ENCODE measurements at places on chromosomes 3 and 15. TPM values are rescaled to one million over a fixed set of nuclear protein-coding genes. Genes with fewer than 3 reads are reported as not detected.

GRCh38 chr3:66572938-66573710 lies 72.3 kb upstream of the LRIG1 start:
- DNase-seq, result no peak

- no peak for DNase-seq
Observed at GRCh38 chr15:85722374-85723152, 72.2 kb downstream of the KLHL25 start.

GRCh38 chr3:49593041-49593440 lies 38.8 kb downstream of the BSN start:
- no peak for DNase-seq

- DNase-seq, result no peak
Observed at GRCh38 chr3:117355566-117355965, 646.0 kb downstream of the TUSC7 start.

DNA sequence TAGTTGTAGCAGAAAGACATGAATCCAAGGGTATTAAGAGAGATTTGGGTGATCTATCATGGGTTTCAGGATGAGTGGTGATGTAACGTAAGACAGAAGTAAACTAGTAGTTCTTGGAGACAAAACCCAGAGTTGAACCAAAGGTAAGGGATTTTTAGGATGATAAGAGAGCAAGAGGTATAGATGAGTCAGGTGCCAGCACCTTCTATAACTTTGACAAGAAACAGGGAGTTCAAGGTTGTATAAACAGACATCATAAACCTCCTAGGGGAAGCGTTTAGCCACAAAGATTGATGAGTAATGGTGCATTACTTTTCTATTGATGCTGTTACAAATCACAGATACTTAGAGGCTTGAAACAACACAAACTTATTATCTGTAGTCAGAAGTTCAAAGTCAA lies 447.3 kb upstream of the ARHGEF26 start:
- DNase-seq, result no peak

GRCh38 chr3:9780458-9780812 lies 10.7 kb upstream of the CAMK1 start:
- DNase-seq, result no peak

DNA sequence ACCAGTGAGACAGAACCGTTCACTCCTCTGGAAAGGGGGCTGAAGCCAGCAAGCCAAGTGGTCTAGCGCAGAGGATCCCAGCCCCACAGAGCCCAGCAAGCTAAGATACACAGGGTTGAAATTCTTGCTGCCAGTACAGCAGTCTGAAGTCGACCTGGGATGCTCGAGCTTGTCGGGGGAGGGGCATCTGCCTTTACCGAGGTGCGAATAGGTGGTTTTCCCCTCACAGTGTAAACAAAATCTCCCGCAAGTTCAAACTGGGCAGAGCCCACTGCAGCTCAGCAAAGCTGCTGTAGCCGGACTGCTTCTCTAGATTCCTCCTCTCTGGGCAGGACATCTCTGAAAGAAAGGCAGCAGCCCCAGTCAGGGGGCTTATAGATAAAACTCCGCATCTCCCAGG lies 11.4 kb downstream of the CEP97 start:
- no peak for DNase-seq

GRCh38 chr3:181726351-181727330 lies 14.9 kb downstream of the SOX2 start:
- no peak for DNase-seq

- DNase-seq, result no peak
Observed at GRCh38 chr3:9433627-9434521, 36.5 kb downstream of the SETD5 start.

DNA sequence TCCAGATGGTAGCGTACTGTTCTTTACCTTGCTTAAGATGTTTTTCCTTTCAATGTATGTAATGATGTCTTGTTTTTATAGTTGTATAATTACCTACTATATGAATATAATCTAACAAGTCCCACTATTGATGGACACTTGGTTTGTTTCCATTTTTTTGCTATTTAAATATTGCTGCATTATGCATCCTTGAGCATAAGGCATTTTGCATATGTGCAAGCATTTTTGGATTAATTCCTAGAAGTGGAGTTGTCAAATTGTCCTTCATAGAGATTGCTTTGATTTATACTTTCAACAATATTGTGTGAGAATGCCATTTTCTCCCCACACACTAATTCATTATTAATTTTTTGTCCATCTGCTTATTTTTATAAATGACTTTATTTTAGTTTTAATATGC lies 17.7 kb downstream of the TOPAZ1 start:
- no peak for DNase-seq

- DNase-seq, result peak; percentile 55
Observed at GRCh38 chr3:113589971-113590370, 57.6 kb downstream of the SIDT1 start.

GRCh38 chr15:78638658-78639314 lies 2.2 kb downstream of the CHRNB4 start:
- DNase-seq, result no peak

GRCh38 chr3:158804441-158804840 lies 2.6 kb downstream of the MFSD1 start:
- DNase-seq, result no peak

- DNase-seq, result no peak
Observed at GRCh38 chr3:110680450-110680849, 391.2 kb upstream of the NECTIN3 start.

- DNase-seq, result peak; percentile 83
Observed at GRCh38 chr3:126540342-126540849, 16.4 kb downstream of the CHST13 start.

- no peak for DNase-seq
Observed at GRCh38 chr3:174844746-174845145, 14.4 kb upstream of the NAALADL2 start.

DNA sequence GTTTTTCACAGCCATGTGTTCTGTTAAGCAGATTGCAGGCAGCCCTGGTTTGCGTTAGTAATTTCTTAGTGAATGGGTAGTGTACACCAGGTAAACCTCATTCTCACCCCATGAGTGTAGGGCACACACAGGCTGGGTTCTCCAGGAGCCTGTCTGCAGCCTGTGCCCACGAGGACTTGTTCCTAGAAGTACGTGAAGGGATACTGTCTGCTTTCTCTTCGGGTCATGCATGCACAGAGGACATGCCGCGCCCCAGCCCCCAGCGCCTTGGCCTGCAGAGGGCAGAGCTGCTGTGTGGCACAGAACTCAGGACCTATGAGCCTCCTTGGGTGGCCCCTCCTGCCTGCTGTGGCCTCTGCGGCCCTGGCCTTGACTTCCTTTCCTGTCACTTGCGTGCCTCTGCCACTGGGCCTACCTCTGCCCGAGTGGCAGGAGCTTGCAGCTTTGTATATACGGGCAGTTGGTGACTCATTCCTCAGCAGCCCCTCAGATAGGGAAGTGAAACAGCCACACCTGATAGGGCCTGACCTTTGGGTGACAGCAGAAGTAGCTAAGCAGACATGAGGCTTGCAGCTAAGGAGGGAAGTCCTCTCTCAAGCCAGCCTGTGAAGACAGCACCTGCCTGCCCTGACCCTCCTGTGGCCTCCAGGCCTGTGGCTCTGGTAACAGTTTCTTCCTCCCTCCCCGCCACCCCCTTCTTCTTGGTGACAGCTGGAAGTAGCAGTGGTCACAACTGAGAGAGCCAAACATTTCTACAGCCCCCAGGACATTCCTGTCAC lies 19.5 kb downstream of the PPCDC start:
- no peak for DNase-seq

- no peak for DNase-seq
Observed at GRCh38 chr15:62269504-62269903, 104.4 kb upstream of the C2CD4B start.

GRCh38 chr3:13303410-13303809 lies 116.7 kb downstream of the NUP210 start:
- no peak for DNase-seq

- peak; percentile 96 for DNase-seq
Observed at GRCh38 chr15:67127331-67127664, 61.9 kb downstream of the SMAD3 start.

- no peak for DNase-seq
Observed at GRCh38 chr3:48431224-48432029, 1.5 kb upstream of the PLXNB1 start.

GRCh38 chr3:119245778-119246177 lies 5.1 kb upstream of the B4GALT4 start:
- DNase-seq, result no peak

Gene GPR176
- polyA plus RNA-seq, result 18.3 TPM

Gene KCNAB1
- 0.15 TPM for polyA plus RNA-seq

Gene CCDC9B
- polyA plus RNA-seq, result 21.3 TPM

Gene TERB2
- polyA plus RNA-seq, result not detected

Gene PARP3
- 6.1 TPM for polyA plus RNA-seq

Gene LSAMP
- polyA plus RNA-seq, result not detected

Gene IDH3A
- polyA plus RNA-seq, result 48.0 TPM

Gene LAMB2
- 133 TPM for polyA plus RNA-seq

Gene RFT1
- polyA plus RNA-seq, result 34.1 TPM
